ENCODE measurements at places on chromosomes 1 and 21.

- DNase-seq: no peak
Observed at GRCh38 chr1:199411506-199411905, 616.0 kb upstream of the NR5A2 start.

GRCh38 chr1:65068202-65069010 is 79.6 kb upstream of the AK4 start:
- no peak for DNase-seq

GRCh38 chr1:243930822-243931671 is 81.0 kb upstream of the AKT3 start:
- no peak for DNase-seq

GRCh38 chr1:33327587-33328325 is 6.9 kb upstream of the A3GALT2 start:
- peak; percentile 82 for DNase-seq

GRCh38 chr1:160954158-160955104 is at the start of gene ITLN2:
Gene ITLN2 (minus strand): TSS chr1:160954809. CDS start chr1:160954741, 68 bp downstream.
- no peak for DNase-seq

DNA sequence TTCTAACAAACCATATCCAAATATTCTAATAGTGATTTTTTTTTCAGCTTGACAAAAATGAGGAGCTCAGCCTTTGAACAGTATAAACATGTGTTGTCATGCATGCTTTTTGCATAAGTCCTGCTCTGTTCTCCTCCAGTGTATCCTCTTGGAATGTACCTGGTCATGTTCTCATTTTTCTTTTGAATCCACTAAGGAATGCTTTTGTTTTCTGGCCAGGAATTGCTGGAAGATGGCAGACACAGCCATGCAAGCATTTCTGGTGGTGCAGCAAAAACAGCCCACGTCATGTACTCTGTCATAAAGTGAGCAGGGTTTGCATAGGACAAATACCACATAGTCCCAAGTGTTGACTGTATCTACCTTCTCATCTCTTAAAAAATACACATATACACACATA is 11.5 kb upstream of the PLD5 start:
- no peak for DNase-seq

- no peak for DNase-seq
Observed at GRCh38 chr1:41496080-41497055, 11.9 kb upstream of the EDN2 start.

- DNase-seq: no peak
Observed at GRCh38 chr1:42847111-42847595, 740 bp downstream of the ZNF691 start.

DNA sequence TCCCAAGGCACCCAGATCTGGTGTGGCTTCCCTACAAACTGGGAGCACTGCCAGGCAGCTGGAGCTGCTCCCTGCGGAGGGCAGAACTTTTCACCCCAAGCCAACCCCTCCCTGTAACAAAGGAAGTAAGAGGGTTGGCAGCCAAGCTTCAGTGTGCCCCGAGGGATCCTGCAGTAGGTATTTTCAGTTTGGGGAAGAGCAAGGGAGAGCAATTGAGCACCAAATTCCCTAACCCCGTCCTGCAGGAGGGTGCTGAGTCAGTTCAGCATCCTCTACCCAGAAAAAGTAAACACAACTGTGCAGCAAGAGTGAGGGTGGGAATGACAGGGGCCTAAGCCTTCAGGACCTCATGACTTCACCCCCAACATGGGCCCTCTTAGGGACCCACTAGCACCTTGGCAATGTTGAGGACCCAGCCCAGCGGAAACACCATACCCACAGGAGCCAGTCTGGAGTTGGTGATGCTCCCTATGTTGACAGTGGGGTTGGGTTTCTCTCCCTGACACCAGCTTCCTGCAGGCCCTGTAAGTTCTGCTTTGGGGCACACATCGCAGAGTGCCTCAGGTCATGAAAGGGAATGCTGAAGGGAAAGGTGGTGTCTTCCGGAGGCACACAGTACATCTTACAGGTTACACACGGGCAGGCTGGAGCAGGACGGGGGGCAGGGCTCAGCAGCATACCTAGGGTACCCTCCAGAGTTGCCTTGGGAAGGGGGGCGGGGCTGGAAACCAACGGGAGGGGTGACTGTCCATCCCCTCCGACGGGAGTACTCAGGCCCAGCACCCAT is 14.8 kb downstream of the SH3BP5L start:
- DNase-seq: no peak

DNA sequence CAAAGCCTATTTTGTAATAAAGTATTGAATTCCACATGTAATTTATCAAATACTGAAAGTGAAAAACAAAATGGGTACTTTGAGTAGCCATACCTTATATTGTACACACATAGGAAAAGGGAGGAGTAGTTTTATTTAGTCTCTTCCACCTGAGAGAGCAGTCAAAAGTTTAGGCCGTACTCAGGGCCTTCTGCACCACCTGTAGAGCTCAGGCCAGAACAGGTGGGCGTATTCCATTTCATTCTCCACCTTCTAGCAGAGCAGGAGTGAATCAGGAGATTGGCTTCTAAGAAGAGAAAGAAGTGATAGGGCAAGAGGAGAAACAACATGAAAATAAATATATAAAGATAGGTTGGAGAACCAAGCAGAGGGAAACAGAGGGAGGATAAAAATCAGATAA is 44.0 kb downstream of the TRAF5 start:
- DNase-seq: no peak
